ENCODE measurements at places on chromosomes 7 and 10.
A peak's percentile ranks its signal among the peaks of the same experiment; 100 is the strongest.

DNA sequence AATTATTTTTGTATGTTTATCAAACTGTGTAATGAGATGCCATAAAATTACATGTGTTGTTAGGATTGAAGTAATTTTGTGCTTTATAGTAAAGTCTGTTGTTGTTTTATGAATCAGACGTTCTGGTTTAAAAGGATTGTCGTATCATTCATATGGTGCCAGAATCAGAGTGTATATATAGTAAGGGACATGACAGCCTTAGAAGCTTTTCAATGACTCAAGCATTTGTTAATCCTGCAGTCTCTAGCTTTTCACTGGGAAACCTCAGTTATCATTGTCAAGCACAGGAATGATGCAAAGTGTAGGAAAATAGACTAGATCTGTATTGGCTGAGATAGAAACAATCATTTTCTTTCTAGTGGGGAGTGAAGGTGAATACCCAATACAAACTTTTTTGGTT is 57.5 kb downstream of the TRRAP start:
- no peak for DNase-seq

DNA sequence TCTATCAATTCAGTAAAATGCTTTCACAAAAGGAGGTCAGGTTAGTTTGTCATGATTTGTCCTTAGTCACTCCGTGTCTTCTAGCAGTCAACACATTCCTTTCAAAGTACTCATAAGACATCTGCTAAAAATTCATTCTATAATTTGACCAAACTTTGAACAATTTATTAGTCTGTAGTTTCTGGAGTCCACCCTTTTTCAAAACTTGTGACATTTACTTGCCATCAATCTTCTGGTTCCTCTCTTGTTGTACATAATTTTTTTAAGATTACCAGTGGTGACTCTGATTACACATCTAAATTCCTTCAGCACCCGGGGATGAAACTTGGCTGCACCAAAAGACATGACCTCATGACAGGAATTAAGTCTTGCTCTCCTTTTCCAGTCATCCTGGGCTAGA is 130.1 kb downstream of the NEBL start:
- no peak for DNase-seq

- no peak for DNase-seq
Observed at GRCh38 chr10:129279446-129280154, 187.4 kb upstream of the MGMT start.

GRCh38 chr7:157975401-157976372 is 611.9 kb downstream of the PTPRN2 start:
- no peak for DNase-seq

DNA sequence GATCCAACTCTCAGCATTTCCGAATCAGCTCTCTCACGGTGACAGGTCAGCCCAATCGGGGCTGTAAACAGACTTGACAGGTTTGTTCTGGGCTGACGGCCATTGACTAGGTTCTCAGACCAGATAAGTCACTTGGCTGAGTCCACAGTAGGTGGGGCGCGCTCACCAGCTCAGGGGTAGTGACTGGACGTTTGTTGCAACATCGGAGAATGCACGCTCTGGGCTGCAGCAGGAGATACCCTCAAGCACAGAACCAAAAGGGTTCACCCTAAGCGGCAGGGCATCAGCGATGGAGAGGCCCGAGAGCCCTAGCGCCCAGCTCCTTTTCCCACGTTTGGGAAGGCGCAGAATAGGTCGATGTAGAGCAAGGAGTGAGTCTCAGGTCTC is 1.8 kb downstream of the KLLN start:
- peak; percentile 91 for DNase-seq

GRCh38 chr10:106280896-106281460 is 883.5 kb downstream of the SORCS1 start:
- no peak for DNase-seq

- DNase-seq: no peak
Observed at GRCh38 chr10:88874281-88874680, 5.8 kb upstream of the STAMBPL1 start.

GRCh38 chr10:3131098-3131497 is 41.5 kb downstream of the PITRM1 start:
- no peak for DNase-seq

DNA sequence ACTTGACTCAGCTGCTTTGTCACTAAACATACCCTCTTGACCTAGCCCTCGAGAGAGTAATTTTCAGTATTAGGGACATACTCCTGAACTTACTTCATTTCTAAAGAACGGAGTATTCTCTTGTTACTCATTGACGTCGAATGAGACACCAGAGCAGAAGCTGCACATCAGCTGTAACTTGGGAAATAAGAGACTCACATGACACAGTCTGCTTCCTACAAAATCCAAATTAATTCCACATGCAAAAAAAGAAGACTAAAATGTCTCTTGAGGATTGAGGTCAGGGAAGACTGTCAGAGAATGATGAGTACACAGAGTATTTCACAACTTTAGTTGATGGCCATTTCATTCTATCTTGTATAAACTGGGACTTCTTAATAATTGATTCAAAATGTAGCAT is 114.7 kb upstream of the EGFR start:
- DNase-seq: no peak

GRCh38 chr10:104923501-104923900 is 282.4 kb downstream of the SORCS3 start:
- DNase-seq: no peak

GRCh38 chr7:901388-902154 is 25.2 kb downstream of the GET4 start:
- DNase-seq: no peak
